ENCODE measurements at places on chromosomes 6 and 20.

DNA sequence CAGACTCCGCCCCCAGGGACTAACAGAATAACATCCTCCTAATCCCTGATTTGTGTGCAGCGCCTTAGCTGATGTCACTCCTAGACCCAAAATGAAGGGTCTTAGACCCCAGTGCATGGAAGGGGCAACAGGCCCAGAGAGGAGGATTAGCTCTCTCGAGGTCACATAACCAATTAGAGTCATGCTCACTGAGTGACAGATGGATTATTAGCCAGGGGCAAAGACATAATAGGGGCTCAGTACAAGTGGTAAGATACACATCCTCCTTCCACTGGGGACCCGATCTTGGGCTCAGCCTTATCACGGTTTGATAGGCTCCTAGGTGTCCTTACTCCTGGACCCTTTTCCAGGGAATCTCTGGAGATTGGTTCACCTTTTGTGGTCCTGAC is 858 bp downstream of the TP53INP2 start:
- no peak for DNase-seq

- DNase-seq, result peak; percentile 45
These were observed 64.4 kb downstream of the GTF2H5 start for GRCh38 chr6:158232316-158233213.

DNA sequence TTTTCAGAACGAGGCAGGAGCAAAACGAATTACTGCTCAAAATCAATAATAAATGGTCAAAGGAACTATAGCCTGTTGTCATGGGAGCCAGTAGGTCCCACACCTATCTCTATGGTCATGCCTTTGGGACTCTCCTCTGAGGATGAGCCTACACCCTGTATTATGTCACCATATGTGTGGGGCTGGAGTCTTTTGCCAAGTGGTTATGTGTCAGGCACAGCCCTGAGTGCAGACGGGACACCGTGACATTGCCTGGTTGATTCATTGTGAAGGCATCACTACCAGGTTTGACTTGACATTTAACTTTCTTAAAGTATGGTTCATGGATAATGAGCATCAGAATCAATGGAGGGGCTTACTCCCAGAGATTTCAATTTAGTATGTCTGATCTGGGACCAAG is 23.6 kb downstream of the BMP6 start:
- peak; percentile 8 for DNase-seq

GRCh38 chr6:33604941-33605854 is 15.9 kb upstream of the ITPR3 start:
- DNase-seq, result peak; percentile 32

DNA sequence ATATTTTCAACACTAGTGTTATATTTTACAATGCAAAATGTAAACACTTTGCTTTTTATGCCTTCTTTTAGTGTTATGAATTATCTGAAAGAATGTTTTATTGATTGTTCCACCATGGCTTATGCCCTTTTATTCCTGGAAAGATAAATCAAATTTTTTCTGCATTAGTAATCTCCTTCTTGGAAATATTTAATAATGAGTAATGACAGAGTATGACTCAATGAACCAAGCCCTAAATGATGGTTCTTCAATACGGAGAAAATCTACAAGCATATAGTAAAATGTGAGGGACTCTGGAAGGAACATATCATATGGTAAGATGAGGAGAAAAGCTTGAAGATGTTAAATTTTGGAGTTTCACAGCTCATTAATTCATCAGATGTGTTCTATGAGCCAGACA is 929.6 kb downstream of the C6orf118 start:
- DNase-seq, result no peak

DNA sequence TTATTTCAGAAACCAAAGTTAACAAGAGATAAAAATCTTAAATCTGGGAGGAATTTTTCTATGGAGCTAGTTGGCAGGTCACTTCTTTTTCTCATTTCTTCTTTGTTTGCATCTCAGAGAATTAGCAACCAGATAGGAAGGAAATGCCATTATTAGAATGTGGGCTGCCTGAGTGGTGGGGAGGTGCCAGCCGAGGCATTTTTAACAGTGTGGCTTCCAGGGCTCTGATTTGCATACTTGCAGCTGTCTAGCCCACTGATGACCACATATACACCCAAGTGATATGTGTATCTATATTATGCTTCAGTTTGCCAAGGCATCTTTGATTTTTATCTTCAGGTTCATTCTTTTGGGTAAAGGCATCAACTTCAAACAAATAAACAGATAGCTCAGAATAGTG is 206.7 kb downstream of the CLIC5 start:
- DNase-seq, result no peak

GRCh38 chr20:51889466-51889865 is 87.1 kb upstream of the SALL4 start:
- DNase-seq, result no peak

DNA sequence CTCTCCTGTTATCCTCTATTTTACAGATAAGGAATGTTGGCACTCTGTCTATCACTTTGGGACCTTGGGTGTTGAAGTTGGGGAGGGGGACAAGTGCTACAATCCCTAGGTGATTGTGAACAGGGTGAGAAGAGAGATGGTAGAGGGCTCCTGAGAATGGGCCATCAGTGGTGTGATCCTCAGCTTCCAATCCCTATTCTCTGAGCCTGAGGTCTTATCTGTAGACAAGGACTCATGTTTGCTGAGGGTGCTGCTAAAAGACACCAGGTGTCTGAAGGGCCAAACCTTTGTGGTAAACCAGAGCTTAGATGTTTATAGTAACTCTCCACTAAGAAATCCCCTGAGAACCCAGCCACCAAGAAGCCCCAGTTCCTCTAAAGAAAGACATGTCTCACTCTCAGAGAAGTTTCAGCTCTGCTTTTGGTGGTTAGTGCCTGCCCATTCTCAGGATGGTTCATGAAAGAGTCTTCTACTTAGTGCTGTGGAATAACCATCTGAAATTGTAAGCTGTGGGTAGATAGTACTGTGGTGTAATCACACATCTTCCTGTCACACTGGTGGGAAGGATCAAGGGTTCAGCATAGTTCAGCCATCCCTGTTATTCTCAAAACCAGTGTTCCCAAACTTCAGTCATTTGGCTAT is 58.2 kb upstream of the IL20RA start:
- peak; percentile 29 for DNase-seq

GRCh38 chr20:46985250-46985649 is 90.6 kb downstream of the EYA2 start:
- no peak for DNase-seq

- DNase-seq, result no peak
These were observed 175.2 kb downstream of the CDKAL1 start for GRCh38 chr6:20709451-20709850.

DNA sequence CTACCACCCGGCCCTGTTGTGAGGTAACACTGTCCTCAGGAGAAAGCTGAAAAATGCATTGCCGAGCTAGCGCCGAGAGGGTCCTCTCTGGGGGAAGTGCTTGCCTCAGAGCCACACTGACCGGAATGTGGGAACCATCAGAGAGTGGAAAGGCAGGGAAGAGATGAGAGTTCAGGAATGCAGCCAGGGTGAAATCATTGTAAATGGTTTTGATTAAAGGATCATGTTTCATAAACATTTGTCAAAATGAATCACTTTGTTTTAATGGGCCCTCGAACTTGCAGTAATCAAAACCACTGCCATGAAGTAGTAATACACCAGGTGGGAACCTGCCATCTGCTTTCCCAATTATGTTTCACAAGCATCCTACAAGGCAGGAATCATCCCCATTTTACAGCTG is 16.9 kb upstream of the IL17F start:
- no peak for DNase-seq

GRCh38 chr20:41304424-41305079 is 13.0 kb downstream of the ZHX3 start:
- no peak for DNase-seq

All from suppressor macrophage treated with lipopolysaccharide for 4 hours (primary cell).